WERI-Rb-1 (cell line): ENCODE measurements at places on chromosomes 1 and 21.
A peak's percentile ranks its signal among the peaks of the same experiment; 100 is the strongest.

- no peak for DNase-seq
These were observed 412.1 kb downstream of the LTN1 start for GRCh38 chr21:28580585-28580984.

GRCh38 chr1:230230948-230231773, 164.1 kb downstream of the GALNT2 start:
- DNase-seq = no peak

DNA sequence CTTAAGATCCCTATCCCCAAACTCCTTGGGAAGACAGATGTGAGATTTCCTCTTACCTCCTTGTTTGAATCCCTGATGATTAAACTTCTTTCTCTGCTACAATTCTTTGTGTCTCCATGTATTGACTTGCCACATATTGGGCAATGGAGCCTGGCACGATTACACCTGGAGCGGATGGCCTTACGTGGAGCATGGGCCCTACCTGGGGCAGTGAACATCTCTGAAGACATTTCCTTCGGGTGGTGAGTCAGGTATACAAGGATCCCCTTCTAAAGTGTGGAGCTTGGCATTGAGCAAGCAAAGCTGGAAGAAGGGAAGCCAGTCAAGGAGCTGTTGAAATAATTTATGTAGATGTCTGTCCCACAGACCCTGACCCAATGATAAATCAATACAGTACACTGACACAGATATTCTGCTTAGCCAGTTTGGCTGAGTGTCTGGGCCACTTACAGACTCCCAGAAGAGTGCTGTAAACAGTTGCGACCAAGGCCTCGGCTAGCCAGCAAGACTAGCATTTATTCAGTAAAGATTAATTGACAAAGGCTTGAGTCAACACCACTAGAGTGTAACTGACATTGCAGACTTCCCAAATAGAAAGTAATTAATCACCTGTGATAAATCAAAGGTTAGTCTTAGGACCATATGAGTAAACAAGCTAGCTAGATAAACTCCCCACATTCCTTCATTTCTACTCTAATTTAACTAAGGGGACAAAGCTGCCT, 83.1 kb upstream of the KCNK1 start:
- DNase-seq = no peak

- peak; percentile 31 for DNase-seq
These were observed 649 bp downstream of the AHDC1 start for GRCh38 chr1:27603309-27603680.

- DNase-seq = no peak
These were observed 28.2 kb upstream of the LRRC39 start for GRCh38 chr1:100206301-100206700.

DNA sequence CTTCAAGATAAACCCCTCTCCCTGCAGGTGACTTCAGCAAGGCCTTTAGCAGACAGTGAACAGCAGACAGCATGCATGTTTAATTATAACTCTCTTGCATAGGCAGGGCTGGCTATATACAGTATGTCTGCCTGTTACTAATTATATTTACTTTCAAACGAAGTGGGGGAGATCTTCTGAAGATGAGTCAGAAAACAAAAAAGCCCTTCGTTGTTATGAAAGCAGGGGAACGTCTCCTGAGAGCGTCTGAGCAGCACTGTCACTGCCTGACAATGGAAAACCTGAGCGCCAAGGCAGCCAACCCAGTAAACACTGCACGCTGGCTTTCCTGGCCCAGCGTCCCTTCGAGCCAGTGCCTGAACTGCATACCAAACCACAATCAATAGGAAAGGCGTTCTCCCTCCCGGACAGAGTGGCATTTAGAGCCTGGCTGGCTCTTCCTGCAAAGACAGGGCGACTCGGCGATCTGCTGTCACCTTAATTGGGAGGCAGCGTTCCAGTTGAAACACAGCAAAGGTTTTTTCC, 54.1 kb downstream of the TOMM20 start:
- DNase-seq = no peak

DNA sequence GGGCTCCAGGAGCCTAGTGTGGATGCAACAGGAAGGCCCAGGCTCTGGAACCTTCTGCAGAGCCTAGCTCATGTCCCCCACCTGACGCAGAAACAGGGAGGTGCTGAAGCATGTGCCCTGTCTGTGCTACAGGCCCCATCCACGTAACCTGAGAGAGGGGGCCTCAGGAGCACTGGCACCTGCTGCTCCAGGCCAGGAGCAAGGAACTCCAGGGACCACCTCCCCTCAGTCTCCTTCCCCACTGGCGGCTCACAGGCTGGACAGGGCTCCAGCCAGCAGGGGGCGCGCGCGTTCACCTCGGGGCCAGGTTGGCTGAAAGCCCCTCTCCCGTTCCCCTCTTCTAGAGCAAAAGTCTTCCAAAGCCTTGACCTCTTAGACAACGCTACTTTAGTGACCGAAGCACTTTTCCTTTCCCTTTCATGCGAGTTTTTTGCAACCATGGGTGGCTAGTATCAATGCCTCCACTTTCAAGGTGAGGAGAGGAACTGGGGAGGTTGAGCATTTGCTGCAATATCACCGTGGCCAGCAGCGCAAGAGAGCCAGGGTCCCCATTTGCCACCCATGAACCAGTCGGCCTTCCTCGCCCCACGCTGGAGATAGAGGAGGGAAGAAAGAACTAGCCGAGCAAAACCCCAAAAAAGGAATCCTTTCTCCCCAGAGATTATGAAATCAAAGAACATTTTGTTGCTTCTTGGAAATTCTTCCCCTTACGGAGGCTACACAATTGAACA, 52.4 kb upstream of the GPR157 start:
- DNase-seq = peak; percentile 82

DNA sequence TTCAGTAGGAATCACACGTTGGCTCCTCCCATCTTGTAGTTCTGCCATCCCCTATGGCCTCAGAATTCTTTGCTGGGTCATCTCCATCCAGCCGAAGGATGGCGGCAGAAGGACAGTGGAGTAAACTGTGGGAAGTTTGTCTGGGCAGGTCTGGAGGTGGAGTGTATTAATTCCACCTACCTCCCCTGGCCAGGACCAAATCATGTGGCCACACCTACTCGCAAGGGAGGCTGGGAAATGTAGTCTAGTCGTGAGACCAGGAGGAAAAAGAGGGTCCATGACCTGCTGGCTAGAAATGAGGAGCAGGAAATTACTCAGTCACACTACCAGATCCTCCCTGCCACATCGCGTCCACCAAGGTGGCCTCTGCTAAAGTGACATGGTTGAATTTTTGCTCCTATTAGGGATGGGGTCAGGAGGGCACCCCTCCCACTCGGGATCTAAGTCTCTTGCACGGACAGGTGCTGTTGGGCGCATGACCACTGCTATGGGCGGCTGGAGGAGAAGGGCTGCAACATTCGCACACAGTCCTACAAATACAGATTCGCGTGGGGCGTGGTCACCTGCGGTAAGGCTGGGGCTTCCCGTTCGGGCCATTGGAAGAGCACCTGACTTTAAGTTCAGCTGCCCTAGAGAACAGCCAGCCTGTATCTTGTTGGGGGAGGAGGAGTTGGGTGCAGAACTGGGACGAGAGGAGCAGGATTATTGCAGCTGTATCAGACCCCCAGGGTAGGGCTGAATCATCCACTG, 19.5 kb downstream of the PLA2G5 start:
- no peak for DNase-seq
